ENCODE measurements at places on chromosomes 5 and 9.

DNA sequence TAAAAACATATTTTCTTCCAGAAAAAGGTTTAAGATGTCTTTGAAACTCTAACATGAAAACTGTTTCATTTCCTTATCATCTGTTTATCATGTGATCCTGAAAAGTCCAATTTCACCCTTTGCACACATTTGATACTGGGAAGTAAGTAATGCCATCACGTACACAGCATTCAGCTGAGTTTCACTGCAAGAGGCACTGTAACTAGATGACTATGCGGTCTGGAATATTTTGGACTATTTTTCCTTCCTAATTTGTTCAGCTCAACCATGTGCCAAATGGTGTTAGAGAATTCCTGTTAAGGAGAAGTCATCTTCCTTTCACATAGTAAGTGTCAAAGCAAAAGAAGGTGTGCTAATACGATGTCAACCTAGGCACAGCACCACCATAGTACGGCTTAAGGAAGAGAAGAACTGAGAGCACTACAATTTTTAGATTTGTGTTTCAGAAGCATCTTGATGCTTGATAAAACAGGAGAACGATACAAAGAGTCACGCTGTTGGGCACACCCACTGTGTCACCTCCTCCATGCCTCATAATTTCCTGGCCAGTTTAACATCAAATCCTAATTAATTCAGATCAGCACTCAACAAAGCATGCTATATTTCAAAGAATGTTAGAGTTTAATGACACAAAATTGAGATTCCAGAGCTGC is 77.5 kb downstream of the GNAQ start:
- DNase-seq = no peak

GRCh38 chr5:107387526-107388140 is 283.1 kb downstream of the EFNA5 start:
- DNase-seq = no peak

GRCh38 chr5:36270175-36270574 is 28.4 kb upstream of the NADK2 start:
- DNase-seq = no peak

- DNase-seq = no peak
Measured at GRCh38 chr5:30981576-30981975, 211.9 kb upstream of the CDH6 start.

DNA sequence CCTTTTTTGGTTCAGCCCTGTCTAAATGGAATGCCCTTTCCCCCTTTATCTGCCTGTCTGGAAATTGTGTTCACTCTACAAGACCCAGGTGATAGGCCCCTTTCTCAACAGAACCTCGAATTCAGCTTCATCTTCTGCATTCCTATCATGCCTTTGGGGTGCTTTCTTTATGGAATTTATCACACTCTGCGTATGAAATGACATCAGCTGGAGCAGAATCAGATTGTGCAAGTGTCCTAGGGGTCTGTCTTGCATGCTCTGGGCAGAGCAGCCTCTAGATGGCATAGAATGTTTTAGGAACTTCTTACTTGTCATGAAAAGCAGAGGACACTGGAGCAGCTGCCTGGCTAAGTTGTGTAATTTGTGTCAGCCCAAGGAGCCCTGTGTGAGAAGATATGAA is 84.9 kb downstream of the ISL1 start:
- no peak for DNase-seq

GRCh38 chr5:89929834-89930233 is 479.7 kb downstream of the CETN3 start:
- no peak for DNase-seq

DNA sequence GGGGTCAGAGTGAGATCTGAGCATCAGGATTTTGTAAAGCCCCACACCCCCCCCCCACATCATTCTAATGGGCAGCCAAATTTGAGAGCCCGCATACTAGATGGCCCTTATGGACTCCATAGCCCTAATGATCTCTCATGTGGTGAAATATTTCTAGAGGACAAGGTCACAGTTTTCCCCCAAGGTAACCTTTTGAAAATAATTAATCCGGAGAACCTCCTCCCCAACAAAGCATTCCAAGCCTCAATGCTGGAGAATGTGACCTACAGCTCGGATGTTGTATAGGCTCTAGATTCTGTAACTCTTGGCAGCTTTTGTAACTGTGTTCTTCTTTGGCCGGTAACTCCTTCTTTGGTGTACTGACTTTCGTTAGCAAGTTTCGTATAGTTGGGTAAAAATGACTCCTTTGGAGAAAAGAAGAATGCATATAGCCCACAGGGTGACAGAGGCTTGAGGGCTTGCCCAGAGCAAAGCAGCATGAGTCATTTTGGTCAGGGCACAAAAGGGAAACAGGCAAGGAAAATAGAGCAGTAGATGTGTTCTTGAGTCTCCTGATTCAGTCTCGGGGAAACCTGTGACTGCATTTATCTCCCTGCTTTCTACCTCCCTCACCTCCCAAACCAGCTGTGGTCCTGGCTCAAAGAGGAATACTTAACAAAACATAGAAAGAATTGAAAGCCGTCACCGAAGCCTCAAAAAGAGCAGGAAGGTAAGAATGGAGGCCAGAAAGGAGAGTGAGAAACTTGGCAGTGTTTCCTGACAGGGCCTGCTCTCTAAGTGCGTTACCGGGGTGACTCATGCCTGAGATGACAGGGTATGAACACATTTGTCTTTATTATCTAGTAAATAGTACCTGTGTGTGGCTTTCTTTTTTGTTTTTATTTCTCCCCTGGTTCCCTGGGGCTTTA is 6.6 kb upstream of the XPA start:
- no peak for DNase-seq

DNA sequence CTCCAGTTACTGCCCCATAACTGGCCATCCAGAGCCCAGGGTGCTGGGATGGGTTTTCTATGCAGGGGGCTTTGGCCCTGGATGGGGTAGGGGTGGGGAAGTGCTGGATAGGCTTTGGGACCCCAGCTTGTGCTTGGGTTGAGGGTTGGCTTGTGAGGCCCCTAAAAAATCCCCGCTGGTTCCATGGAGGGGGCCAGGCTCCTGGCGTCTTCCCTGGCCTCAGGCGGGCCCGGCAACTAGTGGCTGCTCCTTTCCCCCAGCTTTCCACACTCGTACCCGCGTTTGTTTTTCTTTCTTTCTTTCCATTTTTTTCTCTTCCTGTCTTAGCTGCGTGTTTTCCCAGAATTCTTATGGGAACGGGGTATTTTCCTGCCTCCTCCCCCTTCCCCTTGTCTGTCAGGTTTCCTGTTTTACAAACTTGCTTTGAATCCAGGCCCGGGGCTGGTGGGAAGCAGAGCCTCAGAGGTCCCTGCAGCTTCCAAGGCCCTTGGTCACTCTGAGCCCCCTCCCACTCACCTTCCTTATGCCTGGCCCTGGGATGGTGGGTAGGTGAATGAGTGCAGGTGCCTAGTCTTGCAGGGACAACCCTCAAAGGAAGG is 40.2 kb downstream of the RGS3 start:
- DNase-seq = no peak

- no peak for DNase-seq
Measured at GRCh38 chr5:17129093-17129849, 88.2 kb upstream of the BASP1 start.

DNA sequence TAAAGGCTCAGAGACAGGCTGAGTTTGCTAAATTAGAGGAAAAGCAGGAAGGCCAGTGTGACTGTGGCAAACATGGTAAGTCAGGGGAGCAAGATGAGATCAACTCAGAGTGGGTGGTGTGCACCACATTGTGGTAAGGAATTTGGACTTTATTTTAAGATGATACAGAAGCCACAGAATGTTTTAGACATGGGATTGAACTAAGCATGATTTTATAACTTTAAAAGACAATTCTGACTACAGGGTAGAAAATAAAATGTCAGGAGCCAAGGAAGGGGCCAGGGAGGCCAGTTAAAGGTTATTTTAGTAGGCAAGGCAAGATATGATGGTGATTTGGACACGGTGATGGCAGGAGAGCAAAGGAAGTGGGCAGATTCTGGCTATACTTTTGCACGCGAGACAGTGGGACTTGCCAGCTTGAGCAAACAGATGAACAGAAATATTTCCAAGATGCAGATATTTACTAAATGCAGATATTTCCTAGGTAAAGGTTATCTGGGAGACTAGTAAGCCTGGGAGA is 53.9 kb downstream of the TSSK1B start:
- no peak for DNase-seq

GRCh38 chr9:100294806-100295205 is 57.9 kb downstream of the TEX10 start:
- no peak for DNase-seq
